ENCODE measurements at places on chromosomes 1 and 21. TPM values are rescaled to one million over a fixed set of nuclear protein-coding genes. Genes with fewer than 3 reads are reported as not detected.

The KRTAP11-1 gene
- not detected for total RNA-seq

The PPM1J gene
- 5.2 TPM for total RNA-seq

The FAM163A gene
- not detected for total RNA-seq

The INSRR gene
- total RNA-seq, result not detected

The NR5A2 gene
- 0.39 TPM for total RNA-seq

The UBL4B gene
- total RNA-seq, result not detected

The CCDC24 gene
- total RNA-seq, result 4.3 TPM

The KCNC4 gene
- total RNA-seq, result 2.6 TPM

The P3R3URF gene
- total RNA-seq, result not detected

The GUCA2B gene
- not detected for total RNA-seq

The GUCA2A gene
- not detected for total RNA-seq

The SHC1 gene
- total RNA-seq, result 391 TPM

The CRYAA gene
- total RNA-seq, result not detected

The CTH gene
- total RNA-seq, result 24.8 TPM

The SOX13 gene
- total RNA-seq, result 9.2 TPM

The GPA33 gene
- total RNA-seq, result 1.2 TPM

The VN1R5 gene
- not detected for total RNA-seq

The OR2T8 gene
- not detected for total RNA-seq

The ADORA1 gene
- total RNA-seq, result 5.7 TPM

The AMY1B gene
- not detected for total RNA-seq

The AMY2A gene
- total RNA-seq, result not detected

The AXDND1 gene
- 1.1 TPM for total RNA-seq

The SDHB gene
- total RNA-seq, result 83.0 TPM

The FCRL2 gene
- total RNA-seq, result not detected

The GCSAML gene
- 0.14 TPM for total RNA-seq

The GPR157 gene
- 5.4 TPM for total RNA-seq

The UTS2 gene
- not detected for total RNA-seq

The LINGO4 gene
- total RNA-seq, result not detected

The ADAMTSL4 gene
- total RNA-seq, result 5.3 TPM

The DDX20 gene
- total RNA-seq, result 13.1 TPM

The ZNF593 gene
- 34.4 TPM for total RNA-seq

The TRABD2B gene
- 1.8 TPM for total RNA-seq

The CFH gene
- total RNA-seq, result 32.3 TPM

The LEMD1 gene
- total RNA-seq, result 2.5 TPM

The KRTAP7-1 gene
- total RNA-seq, result not detected

The TIPRL gene
- 34.4 TPM for total RNA-seq

The GPR153 gene
- 3.7 TPM for total RNA-seq

The CFHR1 gene
- 0.23 TPM for total RNA-seq

The GJA4 gene
- not detected for total RNA-seq

The FPGT gene
- total RNA-seq, result 9.1 TPM

The AIRE gene
- not detected for total RNA-seq

The GNAT2 gene
- not detected for total RNA-seq

The NTRK1 gene
- 0.10 TPM for total RNA-seq

The FALEC gene
- total RNA-seq, result 0.43 TPM

The S100B gene
- 1.0 TPM for total RNA-seq

Data from astrocyte (in vitro differentiated cells and primary cell).